ENCODE measurements at places on chromosomes 11 and 22.

DNA sequence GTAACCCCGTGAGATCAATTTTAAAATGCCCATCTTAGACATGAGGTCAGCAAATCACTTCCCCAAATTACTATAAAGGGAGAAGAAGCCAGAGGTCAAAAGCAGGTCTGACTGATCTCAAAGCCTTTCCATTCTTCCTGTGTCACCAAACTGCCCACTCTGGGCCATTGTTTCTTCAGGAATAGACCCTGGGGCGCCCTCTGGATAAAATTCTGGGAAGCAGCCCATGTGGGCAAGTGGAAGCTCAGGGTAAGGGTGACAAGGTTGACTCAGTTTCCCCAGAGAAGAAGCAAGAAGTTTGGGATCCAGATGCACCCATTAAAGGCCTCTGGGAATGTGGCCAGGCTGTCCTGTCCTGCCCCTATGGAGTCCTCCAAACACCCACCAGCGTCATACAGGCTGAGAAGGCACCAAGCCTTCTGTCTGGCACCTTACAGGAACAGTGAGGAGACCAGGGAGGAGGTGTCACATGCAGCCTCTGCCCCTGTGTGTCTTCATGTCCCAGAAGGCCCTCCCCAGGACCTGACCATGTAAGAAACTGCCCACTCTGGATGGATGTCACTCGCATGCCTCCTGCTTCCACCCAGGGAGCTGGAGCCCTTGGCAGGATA, 50.1 kb downstream of the CHST1 start:
- DNase-seq = no peak

DNA sequence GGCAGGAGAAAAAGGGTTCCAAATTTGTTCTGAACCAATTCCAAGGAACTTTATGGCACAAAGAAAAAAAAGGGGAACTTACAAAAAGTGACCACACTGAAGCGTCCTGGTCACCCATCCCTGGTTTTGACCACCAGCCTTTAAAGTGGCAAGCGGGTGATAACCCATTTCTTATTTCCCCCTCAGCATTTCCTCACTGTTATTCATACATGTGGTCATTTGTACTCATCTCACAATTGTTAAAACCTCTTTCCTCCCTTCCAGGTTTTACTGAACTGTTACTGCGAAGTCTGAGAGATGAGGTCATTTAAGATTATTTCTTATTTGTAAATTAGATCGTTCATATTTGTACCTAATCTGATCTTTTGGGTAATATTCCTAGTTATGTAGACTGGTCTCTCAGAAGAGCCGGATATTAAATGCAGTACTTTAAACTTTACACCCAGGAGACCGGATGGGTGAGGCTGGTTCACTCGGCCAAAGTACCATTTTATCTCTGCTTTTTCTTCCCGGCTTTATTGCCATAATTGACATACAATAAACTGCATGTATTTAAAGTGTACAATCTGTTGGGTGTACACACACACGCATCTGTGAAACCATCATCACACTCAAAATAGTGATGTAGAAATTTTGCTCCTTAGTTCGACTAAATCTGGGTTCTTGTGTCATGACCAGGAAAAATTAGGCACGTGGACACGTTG, 47.0 kb downstream of the CDPF1 start:
- DNase-seq = no peak

- DNase-seq = no peak
Observed at GRCh38 chr11:111910676-111911562, 651 bp downstream of the CRYAB start.

DNA sequence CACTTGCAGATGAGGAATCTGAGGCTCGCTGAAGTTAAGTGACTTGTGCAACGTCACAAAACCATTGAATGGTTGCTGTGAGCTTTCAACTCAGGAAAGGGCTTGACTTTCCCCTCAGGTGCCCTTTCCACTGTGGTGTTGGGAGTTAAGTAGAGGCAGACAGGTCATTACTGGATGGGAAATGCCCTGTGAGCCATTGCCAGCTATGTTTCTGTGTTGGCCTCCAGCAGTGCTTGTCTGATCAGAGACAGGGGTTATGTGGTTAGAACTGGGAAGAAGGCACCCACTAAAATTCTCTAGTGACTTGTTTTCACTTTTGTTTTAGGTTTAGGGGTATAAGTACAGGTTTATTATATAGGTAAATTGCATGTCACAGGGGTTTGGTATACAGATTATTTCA, 96.6 kb downstream of the FDX1 start:
- DNase-seq = no peak

GRCh38 chr22:37818409-37819104, 4.6 kb upstream of the GALR3 start:
- no peak for DNase-seq

- DNase-seq = no peak
Observed at GRCh38 chr22:29032014-29032475, 29.6 kb downstream of the C22orf31 start.

DNA sequence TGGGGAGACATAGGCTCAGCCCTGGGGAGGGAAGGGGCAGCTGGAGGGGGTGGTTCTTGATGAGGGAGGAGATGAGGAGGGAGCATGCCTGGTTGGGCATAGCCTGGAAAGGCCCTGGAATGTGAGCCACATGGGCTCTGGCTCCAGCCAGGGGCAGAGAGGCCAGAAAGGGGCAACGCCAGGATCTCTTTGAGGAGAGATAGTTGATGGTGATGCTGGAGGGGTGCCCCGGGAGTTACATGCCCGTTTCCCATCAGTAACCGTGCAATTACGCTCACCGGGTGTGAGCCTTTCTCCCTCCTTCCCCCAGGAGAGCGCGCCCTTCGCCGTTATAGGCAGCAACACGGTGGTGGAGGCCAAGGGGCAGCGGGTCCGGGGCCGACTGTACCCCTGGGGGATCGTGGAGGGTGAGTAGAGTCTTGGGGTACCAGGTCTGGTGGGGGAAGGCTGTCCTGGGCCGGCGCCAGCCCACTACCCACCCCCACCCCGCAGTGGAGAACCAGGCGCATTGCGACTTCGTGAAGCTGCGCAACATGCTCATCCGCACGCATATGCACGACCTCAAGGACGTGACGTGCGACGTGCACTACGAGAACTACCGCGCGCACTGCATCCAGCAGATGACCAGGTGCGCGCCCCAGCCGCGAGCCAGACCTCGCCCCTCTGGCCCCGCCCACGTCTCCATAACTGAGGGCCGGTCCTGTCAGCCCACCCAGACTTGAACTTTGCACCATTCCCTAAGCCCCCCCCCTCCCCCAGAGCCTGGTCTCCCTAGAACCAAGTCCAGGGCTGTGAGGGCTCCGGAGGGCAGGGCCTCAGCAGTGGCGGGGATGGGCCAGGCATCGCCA, 1.8 kb upstream of the GP1BB start:
- no peak for DNase-seq

GRCh38 chr11:45801723-45802315, 3.1 kb upstream of the SLC35C1 start:
- DNase-seq = peak; percentile 53

DNA sequence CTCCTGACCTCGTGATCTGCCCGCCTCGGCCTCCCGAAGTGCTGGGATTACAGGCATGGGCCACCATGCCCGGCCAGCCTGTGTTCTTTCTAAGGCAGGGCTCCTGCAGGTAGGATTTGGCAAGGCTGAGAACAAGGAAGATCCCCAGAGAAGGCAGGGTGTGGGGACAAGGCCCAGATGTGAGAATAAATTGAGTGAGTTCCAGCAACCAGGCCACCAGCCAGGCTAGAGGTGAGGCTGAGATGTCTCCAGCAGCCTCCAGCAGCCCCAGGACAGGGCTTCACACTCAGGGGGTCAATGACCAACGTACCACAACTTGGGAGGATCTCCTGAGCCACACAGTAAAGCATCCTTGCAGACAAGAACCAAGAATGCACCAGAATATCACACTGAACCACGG, 75.1 kb downstream of the BUD13 start:
- DNase-seq = no peak

DNA sequence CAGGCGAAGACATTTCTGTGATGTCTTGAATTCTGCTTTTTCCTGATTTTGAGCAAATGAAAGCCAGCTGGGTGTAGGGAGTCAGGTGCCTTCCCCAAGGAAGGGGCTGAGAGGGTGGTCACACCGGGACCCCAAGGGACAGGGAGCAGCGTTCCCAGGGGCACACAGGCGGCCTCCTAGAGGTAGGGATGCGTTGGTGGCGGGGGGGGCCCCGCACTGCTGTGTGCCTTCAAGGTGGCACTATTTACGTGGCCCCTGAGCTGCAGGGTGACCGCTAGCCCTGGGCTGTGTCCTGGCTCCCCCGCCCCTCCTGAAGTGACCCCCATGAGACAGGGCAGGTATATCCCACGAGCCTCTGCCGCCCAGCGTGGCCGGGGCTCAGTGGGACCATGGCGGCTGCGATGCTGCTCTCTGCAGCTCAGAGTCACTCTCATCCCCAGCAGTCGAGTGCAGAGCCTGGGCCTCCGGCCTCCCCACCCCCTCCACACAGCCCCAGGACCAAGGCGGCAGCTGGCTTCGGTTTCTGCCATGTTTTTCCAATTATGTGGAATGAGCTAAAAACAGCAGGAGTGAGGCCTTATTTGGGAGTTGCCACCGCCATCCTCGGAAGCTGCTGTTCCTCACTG, 60.9 kb downstream of the LRP5 start:
- no peak for DNase-seq

DNA sequence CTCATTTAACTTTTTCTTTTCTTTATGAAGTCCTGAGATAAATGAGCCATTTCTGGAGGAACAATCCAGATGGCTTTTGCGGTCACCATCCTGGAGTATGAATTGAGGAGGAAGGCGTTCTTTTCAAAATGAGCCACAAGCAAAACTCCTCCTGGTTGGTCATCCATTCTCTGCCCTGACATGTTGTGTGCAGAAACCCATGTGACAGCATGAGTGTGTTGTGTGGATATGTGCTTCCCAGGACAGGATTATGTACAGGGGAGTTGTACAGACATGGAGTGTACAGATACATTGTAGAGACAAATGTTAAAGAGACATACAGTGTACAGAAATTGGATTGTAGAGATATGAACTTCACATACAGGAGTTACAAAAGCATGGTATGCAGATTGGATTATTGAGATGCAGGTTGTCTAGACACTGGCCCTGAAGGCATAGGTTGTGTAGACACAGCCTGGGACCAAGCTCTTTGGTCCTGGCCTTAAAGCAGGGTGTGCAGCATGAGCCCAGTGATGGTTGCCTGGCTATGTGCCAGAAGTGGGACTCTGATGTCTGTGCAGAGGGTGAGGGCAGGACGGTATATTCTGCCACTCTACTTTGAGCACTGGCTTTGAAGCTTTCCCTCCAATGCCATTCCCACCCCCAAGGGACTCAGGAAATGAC, 178.5 kb upstream of the ZBED5 start:
- no peak for DNase-seq

GRCh38 chr11:125871391-125872137, 15.9 kb upstream of the HYLS1 start:
- peak; percentile 39 for DNase-seq

GRCh38 chr22:24200619-24201212, 19.4 kb downstream of the SUSD2 start:
- DNase-seq = no peak

DNA sequence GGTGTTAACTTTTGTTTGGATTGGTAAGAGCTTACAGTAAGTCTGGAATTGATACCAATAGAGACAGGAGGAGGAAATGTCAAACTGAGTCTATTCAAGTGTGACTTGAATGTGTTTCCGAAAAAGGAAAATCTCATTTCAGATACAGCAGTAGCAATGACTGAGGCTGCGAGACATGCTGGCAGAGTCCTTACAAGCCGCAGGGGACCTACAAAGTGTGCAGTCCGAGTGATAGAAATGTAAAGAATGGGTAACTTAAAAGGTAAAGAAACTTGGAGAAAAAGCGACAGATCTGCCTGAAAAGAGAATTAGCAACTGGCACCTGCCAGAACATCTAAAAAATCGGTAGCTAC, 444 bp downstream of the CWF19L2 start:
- no peak for DNase-seq

- no peak for DNase-seq
Observed at GRCh38 chr11:99987821-99988470, 699.1 kb upstream of the ARHGAP42 start.

- DNase-seq = no peak
Observed at GRCh38 chr11:116274521-116274920, 498.3 kb downstream of the BUD13 start.

DNA sequence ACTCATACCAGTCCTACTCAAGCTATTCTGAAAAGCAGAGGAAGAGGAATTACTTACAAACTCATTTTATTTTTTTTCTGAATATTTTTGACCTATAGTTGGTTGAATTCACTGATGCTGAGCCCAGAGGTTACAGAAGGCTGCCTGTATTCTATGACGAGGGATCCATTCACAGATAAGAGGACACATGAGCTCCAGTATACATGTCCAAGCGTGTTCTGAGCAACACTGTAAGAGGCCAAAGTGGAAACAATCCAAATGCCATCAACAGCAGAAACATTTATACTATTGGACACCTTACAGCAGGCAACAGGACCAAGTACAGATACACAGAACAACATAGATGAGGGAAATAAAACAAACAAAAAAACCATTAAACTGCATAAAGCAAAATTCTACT, 10.3 kb downstream of the KDM4E start:
- DNase-seq = no peak

DNA sequence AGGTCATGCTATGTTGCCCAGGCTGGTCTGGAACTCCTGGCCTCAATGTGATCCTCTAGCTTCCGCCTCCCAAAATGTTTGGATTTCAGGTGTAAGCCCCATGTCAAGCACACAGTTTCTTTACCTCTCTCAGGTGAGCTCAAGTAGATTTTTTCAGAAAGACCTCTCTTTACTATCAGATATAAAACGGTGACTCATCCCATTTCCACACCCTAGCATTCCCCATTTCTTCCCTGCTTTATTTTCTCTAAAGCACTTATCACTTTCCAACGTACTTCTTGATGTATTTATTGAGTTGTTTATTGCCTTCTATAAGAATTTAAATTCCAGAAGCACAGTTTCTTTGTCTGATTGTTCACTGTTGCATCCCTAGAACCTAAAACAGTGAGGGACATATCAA, 3.7 kb downstream of the TSG101 start:
- no peak for DNase-seq

DNA sequence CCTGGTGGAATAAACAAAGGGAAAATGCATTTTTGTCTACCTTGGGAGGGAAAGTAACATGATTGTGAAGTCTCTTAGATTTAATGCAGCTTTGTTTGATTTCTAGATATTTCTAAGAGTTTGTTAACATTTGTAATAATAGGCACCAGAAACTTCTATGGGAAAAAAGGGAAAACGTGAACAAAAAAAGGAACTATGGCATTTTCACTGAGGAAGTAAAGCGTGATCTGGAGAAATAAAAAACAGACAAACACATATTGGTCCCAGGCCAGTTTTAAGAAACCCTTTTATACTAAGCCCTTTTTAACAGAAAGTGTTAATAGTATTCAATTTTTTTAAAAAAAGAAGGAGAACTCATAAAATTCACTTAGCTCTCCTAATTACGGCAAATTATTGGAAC, 6.9 kb upstream of the MS4A7 start:
- DNase-seq = no peak
